ENCODE measurements at places on chromosomes 5 and 9.

GRCh38 chr9:136853596-136854112, 1.5 kb downstream of the MAMDC4 start:
- DNase-seq = no peak

GRCh38 chr9:74499111-74499601, 2.0 kb downstream of the RORB start:
- no peak for DNase-seq

DNA sequence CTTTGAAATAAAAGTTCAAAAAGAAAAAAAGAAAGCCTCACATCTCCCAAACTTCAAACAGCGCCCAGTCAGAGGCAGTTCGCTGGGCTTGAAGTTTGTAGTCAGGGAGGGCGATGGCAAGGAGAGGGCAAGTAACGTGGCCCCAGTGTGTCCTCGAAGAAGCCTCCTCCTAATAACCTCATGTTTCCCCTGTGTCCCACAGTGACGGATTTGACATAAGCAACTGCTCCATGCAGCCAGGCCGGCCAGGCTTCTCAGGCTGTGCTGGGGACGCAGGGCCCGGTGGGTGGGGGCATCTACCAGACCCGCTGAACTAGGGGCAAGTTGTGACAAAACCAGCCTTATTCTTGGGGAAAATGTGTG, 172.2 kb downstream of the ERCC6L2 start:
- no peak for DNase-seq

DNA sequence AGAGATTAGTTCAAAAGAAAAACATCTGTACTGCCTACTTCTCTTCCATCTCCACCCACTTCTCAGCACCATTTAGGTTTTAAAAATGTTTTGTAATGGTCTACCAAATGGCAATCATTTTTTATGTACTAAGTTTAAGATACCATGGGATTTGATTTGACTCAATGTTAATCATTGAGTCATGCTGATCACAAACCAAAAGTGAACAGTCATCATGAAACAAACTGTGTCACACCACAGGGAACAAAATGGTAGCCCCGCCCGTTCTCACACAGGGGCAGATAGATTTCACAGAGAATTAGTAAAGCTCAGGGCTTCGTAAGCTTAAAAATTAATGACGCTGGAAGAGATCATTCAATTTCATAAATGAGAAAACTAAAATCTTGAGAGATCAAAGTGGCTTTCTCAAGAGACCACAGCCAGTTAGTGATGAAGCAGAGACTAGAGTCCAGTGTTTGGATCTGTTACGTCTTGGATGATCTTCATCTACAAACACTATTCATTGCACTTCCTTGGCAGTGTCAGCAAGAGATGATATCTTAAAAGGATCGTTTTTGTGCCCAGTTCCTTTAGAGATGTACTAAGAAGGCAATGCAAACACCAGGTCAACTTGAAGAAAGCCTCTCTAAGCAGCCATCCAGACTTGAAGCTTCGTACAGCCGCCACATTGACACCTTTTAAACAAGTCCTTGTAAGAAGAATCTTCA, 33.9 kb upstream of the TRIO start:
- DNase-seq = no peak

DNA sequence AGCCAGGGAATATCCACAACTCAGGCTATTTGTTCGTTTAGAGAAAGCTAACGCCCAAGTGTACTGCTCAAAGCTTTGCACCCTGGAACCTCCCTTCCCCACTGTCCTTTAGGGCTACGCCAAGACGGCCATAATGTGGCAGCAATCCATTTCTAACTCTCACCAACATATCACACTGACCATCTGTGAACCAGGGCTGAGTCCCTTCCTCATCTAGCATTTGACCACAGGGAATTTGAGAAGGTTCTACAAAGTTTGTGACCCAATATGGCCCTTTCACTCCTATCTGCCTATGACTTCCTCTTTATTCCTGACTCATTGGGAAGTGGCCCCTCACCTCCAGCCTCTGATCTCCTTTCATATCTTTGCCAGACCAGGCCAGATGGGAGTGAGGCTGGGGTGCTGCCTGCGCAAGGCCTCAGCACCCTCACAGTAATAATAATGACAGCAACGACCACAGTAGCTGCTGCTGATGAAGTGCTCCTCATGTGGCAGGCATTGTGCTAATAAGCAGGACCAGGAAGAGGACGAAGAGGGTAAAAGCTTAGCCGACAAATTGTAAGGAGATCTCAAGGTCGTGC, 9.3 kb upstream of the ARAP3 start:
- no peak for DNase-seq

Data from stimulated activated CD8-positive, alpha-beta memory T cell treated with anti-CD3 and anti-CD28 coated beads, Interleukin-4, amount 100 ng/mL, for 1 hour (primary cell).